Right forelimb (tissue), 1 donor: ENCODE measurements at places on chromosomes 2 and 18.

DNA sequence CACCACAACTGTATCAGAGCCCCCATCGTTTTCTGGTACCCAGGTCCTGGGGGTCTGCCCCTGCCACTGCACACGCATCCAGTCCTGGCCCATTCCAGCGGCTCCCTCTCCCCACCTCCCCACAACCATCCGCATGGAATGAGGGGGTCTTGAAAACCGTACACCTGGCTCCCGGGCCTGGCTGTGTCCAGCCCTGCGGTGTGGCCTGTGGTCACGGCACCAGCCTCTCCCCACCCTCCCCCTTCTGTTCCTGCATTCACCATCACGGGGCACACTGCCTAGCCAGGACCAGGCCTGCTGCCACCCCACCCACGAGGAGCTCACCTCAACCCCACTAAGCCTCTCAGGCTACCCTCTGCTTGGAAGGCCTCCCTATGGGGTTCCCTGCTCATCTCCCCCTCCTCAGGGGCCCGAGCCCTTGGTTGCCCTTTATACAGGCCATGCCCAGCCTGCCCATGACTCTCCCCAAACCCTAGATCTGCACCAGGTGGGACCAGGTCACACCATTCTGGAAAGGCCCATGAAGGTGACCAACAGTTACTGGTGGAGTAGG lies 11.4 kb downstream of the GPR35 start:
- peak; percentile 28 for DNase-seq

- DNase-seq: no peak
Observed at GRCh38 chr2:83823229-83823628, 635.9 kb downstream of the SUCLG1 start.

- no peak for DNase-seq
Observed at GRCh38 chr2:18551623-18552022, 8.8 kb downstream of the RDH14 start.

- DNase-seq: no peak
Observed at GRCh38 chr18:47970664-47971531, 40.4 kb upstream of the SMAD2 start.

GRCh38 chr18:55585065-55585919 lies 2.7 kb downstream of the TCF4 start:
- no peak for DNase-seq

- DNase-seq: peak; percentile 65
Observed at GRCh38 chr2:58448065-58448507, 207.0 kb upstream of the FANCL start.

GRCh38 chr2:57720728-57721627 lies 325.6 kb upstream of the VRK2 start:
- peak; percentile 50 for DNase-seq

DNA sequence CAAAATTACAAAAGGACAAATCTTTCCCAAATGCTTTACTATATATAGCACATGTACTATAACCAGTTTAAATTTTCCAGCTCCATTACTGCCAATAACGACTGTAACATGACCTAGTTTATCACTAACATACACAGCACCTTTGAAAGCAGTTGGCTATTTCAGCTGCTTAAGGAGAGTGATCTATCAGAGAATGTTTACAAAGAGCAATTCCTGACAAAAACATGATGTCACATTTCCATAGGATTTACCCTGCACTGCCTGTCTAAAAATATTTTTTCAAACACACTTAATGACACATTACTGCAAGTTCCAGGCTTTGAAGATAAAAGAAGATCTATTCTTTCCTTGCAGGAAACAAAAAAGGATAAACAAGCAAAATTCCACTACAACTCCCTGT lies 40.6 kb downstream of the ZNF516 start:
- DNase-seq: no peak

DNA sequence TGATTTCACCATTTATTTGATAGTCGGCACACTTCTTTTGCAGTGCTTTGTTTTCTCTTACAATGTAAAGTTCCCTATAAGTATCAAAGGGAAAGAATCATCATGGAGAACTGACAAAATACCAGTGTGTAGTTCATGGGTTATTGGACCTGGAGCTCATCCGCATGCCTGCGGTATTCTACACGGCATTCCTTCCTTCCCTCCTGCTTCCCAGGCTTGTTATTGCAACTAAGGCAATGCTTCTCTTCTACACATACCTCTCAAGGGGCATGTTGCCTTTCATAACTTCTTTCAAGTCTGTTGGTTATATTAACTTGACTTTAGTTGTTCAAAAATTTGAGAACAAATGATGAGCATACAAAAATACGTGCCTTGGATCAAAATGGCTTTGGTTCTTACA lies 24.3 kb upstream of the FAP start:
- DNase-seq: no peak

DNA sequence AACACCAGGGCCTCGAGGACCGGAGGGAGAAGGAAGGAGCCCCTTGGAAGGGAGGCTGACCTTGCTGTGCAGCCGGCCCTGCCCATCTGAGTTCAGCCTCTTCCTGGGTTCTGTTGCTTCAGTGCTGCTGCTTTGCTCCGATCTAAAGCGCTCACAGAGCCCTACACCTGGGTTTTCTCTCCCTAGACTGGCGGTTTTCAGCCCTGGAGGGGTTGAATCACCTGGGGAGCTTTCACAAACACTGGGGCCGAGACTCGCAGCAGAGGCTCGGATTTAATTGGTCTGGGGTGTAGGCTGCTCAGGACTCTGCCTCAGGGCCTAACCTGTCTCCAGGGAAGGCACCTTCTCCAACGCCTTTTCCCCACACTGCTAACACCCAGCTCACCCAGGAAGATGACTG lies 40.9 kb upstream of the SMAD7 start:
- DNase-seq: peak; percentile 31

DNA sequence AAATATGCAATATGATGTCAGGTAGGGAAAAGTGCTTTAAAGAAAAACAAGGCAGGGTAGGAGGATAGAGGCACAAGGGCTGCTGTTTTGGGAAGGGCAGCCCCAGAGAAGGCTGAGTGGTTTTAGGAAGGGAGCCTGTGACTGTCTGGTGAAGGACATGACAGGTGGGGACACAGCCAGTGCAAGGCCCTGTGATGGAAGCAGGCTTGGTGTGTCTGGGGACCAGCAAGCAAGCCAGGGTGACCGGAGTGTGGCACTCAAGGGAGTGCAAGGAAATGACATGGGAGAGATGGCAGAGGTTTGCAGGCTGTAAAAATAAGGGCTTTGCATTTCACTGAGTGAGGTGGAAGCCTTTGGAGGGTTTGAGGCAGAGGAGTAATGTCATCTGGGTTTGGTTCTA lies 62.0 kb downstream of the LTBP1 start:
- no peak for DNase-seq

DNA sequence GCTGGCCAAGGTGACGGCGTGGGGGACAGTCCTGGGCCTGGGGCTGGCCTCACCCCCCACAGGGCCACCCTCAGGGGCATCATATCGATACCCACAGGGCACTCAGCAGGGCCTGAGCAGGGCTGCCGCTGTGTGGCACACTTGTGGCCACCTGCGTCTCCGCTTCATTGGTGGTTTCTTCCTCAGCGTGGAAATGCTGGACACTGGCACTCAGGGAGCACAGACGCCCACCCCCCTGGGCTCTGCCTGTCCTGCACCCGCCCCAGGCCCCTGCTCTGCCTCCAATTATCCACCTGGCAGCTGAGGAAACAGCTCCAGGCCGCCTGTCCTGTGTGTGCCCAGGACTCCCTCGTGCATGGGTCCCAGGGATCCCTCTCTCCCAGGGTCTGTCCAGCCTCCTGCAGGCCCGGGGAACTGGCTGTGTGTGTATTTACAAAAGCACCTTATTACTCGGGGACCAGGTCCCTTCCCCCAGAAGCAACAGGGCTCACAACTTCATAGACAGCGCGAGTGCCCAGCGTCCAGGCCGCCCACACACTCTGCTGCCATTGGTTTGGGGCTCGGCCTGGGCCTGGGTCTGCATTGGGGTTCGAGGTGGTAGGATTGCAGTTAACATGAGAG lies 13.1 kb downstream of the CROCC2 start:
- DNase-seq: peak; percentile 43

GRCh38 chr2:184444623-184445223 lies 153.6 kb upstream of the ZNF804A start:
- DNase-seq: no peak

- no peak for DNase-seq
Observed at GRCh38 chr18:46700066-46700824, 43.2 kb upstream of the LOXHD1 start.
